CD4-positive, alpha-beta T cell treated with Interferon alpha-2 for 1 hour (primary cell): ENCODE measurements at places on chromosomes 12 and 14.
A peak's percentile ranks its signal among the peaks of the same experiment; 100 is the strongest.

GRCh38 chr14:74508844-74509428 is 15.4 kb downstream of the ISCA2 start:
- no peak for DNase-seq

DNA sequence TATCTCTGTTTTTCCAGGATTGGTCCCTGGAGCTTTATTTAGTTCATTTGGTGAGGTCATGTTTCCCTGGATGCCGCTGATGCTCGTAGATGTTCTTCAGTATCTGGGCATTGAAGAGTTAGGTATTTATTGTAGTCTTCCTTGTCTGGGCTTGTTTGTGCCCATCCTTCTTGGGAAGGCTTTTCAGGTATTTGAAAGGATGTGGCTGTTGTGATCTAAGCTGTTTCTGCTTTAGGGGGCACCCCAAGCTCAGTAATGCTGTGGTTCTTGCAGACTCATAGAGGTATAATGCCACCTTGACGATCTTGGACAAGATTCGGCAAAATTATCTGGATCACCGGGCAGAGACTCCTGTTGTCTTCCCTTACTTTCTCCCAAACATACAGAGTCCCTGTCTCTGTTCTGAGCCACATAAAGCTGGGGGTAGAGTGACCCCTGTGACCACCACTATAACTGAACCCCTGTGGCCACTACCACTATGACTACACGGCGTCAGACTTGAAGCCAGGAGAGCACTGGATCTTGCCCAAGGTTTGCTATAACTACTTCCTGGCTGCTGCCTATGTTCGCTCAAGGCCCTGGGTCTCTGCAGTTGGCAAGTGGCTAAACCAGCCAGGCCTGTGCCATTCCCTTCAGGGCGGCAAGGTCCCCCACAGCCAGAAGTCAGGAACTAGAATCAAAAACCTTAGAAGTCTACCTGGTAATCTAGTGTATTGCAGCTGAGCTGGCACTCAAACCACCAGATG is 40.9 kb downstream of the FGD4 start:
- no peak for DNase-seq

DNA sequence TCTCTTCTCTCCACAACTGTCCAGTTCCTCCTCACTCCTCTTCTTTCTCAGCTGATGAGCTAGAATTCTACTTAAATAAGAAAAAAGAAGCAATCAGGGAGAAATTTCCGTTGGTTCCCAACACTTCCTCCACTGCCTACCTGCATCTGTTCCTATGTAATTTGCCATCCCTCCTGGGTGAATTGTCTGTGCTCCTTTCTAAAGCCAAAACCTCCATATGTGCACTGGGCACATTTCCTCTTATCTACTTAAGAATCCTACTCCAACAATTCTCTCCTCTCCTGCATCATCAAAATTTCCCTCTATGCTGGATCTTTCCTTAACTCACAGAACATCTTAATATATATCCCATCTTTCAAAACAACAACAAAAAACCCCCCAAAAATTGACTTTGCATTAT is 35.2 kb downstream of the GPR65 start:
- DNase-seq: no peak

DNA sequence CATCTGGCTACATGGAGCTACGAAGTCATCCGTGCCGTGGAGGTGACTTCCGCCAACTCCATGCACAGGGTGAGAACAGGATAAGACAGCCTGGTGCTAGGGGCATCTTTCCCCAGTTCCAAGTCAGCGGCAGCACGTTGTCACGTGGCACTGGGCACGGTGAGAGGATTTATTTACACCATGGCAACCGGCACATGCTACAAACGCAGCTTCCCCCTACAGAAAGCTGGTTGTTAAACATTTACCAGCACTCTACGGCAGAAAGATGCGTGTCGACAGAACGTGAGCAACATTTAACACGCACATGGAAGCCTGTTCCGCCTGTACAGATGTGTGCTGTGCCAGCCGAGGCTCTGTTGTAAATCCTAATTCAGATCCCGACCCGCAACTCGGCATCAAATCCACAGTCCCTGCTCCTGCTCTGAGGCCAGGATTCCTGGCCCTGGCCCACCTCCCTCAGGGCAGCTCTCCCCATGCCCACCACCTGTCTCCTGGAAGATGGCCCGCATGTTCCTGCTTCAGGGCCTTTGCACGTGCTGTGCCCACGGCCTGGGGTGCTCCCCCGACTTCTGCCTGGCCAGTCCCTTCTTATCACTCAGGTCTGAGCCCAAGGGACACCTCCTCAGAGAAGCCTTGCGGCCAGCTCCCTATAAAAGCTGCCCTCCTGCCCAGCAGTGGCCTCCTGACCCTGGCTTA is 114.1 kb downstream of the RFLNA start:
- no peak for DNase-seq

- no peak for DNase-seq
Measured at GRCh38 chr12:30930641-30931040, 4.1 kb downstream of the TSPAN11 start.

DNA sequence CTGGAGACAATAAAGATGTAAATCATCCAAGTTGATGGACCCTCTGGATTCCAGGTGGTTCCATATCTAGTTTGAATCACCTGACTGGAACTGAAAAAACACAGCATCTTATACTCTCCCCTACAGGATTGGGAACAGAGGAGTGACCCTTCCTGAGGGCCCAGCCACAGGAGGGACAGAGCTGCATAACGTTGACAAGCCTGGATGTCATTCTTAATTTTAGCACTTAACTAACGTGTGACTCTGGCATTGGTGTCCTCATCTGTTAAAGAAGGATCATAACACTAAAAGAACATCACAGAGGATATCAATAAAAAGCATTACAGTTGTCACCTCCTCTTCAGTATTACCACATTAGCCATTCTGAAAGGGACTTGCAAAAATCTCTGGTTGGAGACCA is 47.7 kb downstream of the STON2 start:
- DNase-seq: no peak

DNA sequence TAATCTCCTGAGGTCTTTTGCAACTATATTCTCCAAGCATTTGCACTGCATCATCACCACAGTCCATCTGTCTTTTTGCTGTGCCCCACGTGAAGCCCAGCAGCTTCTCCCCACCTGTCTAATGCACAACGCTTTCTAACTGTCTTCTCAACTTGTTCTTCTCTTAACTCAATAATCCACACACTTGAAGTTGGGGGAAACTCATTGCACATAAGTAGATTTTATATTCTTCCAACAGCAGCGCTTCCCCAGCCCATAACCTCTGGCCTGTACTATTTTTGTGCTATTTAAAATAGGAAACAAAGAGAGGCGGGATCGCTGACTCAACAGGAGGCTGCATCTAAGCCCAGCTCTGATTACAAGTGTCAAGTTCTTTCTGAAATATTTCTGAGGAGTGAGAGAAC is 226.7 kb downstream of the GXYLT1 start:
- DNase-seq: no peak

DNA sequence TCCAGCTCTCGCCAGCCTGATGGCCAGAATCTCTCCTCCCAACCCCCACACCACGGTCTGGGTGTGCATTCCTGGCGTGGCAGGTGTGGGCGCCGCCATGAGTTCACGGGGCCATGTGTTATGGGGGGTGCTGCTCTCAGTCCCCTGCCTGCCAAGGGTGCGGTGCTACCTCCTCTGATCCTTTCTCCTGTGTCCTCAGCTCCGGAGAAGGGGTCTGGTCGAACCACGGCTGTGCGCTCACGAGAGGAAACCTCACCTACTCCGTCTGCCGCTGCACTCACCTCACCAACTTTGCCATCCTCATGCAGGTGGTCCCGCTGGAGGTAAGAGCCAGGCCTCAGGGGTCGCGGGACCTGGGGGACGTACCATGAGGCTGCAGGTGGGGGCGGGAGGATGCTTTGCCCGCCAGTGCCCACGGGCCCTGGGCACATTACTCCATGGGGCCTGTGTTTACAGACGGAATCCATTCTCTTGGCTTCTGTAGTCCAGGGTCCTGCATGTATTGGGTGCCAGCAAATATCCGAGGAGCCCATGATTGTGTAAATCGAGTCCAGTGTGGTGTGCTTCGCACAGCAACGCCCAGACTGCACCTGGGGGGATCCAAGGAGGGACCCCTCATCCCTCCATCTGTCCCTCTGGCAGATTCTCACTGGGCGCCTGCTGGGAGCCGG is 130.8 kb downstream of the ADGRD1 start:
- no peak for DNase-seq

DNA sequence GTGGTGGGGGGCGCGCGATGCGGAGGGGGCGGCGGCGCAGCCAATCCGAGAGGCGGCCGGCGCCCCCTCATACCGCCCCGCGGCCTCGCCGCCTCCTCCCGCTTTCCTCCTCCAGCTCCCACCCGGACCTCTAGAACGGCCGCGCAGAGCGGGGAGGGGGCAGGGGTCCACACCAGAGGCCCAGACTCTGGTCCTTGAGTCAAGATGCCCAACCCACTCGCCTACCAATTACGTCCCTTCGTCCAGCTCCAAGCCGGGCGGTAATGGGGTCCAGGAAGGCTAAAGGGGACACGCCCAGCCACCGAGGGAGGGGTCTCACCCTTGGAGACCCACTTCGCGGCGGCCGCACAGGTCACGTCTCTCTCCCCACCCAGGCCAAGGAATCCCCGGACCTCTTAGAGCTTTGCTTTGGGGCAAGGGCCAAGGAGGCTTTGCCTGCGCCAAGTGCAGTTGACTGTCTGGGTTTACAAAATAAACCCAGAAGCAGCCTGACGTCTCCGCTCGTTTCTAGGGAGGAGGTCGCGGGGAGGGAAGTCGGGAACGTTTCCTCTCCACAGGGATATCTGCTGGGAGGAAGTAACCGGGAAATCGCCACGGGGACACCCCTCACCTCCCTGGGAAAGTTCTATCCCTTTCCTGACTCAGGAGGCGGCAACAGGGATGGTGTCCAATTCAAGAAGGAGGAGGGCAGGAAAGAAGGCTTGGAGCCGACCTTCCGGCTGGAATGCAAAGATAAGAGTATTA is 394 bp upstream of the AMIGO2 start:
- peak; percentile 46 for DNase-seq

DNA sequence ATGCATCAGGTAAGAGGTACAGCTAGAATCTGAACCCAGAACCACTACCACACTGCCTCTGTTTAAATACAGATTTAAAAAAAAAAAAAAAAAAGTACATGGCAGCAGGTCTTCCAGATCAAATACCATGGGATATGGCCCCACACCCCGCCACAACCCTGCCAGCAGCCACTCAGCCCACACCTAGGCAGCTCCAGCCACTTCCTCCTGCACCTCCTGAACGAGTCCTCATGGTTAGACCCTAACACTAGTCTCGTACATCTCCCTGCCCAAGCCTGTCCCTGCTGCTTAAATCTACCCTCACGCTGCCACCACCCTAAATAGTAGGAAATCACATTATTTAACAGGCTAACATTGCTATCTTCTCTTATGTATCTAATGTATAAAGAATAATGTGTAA is 12.6 kb downstream of the SETD3 start:
- no peak for DNase-seq

GRCh38 chr12:121799842-121800693 is 3.7 kb upstream of the SETD1B start:
- peak; percentile 69 for DNase-seq

DNA sequence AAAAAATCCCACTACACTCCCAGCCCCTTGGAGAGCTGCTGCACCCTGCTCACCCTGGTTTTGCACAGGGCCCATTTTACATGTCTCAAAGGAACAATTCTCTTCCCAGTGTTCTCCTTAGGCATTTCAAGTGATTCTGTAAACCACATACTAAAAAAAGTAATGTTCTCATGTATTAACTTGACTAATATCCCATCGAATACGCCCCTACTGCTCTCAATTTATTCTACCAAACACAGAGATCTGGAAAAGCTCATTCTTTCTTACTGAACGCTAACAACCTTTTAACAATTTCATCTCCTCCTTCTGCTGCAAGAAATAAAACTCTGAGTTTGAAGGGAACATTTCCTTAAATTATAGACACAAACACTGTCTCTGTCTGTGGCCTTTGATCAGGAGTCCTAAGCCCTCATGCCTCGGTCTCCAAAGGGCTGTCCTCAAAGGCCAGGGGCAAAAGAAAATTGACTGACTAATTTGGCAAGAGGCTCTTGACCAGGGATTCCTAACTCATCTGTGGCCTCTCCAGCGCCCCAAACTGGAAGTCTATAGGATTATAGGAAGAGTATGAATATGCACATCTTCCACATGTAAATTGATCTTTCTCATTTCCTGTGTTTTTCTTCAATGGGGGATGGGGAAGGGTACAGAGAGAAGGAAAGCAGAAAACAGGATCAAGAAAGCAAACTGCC is 17.1 kb upstream of the TSPAN11 start:
- no peak for DNase-seq

DNA sequence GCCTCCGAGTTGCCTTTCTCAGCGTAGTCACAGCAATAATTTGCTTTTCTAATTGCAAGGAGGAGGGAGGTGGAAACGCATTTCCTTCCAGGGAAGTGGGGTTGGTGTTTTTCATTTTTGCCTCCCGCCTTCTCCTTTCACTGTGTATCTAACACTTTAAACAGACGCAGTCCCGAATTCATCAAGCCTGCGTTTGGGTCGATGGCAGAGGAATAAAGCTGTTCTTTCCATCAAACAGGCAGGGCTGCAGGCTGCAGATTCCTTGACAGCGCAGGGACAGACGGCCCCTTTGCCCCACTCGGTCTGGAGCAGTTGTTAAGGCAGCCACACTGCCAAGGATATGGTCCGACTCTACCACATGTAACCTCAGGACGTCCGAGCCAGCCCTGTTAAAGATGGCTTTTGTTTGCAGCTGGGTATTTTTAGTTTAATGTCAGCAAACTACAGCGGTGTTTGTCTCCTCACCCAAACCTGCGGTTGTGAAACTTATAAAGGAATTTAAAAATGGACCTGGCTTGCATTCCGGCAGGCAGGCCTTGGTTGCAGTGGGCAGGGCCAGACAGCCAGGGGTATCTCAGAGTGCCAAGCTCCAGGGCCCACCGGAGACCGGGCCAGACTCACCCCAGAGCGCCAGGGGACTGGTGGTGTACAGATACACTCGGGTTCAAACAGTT is 2.1 kb downstream of the CHST11 start:
- DNase-seq: no peak

DNA sequence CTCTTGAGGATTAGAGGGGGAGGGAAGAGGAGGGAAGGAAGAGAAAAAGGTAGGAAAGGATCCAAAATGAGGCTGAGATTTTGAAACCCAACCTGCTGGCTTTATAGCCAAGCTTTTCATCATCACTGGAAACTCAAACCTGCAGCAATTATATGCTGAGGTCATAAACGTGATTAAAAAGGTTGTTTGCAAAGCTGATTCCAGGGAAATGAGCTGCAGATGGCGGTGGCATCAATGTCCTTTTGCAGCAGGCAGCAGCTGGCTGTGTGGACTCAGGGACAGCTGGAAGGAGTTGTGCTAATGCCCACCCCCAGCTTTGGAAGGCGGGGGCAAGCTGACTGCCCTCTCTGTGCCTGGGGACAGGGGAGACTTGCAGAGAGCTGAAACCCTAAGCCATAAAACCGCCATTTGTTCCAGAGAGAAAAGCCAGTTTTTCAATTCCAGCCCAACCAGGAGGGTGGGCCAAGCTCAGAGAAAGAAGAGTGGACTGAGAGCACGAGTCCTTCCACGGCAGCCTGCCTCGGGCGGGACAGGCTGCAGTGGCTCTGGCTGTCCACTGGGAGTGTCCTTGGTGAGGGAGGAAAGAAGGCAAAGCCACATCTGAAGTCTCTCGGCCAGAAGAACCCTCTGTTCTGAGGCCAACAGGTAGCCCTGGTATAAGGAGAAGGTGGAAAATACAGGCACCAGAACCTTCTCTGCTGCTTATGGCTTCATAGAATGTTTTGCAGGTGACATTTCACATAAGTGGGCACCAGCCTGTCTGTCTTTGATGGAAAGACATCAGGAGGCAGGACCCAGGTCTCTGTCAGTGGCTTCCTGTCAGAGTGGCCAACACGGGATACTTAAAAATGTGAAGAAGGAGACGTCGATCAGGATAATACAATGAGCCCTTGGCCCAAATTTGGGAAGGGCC is 90.7 kb downstream of the SINHCAF start:
- DNase-seq: no peak
